ENCODE measurements at places on chromosomes 7 and 10.

GRCh38 chr7:112400141-112400540 lies 50.1 kb upstream of the IFRD1 start:
- no peak for DNase-seq

GRCh38 chr10:69056536-69057260 lies 31.2 kb upstream of the SRGN start:
- DNase-seq: no peak

DNA sequence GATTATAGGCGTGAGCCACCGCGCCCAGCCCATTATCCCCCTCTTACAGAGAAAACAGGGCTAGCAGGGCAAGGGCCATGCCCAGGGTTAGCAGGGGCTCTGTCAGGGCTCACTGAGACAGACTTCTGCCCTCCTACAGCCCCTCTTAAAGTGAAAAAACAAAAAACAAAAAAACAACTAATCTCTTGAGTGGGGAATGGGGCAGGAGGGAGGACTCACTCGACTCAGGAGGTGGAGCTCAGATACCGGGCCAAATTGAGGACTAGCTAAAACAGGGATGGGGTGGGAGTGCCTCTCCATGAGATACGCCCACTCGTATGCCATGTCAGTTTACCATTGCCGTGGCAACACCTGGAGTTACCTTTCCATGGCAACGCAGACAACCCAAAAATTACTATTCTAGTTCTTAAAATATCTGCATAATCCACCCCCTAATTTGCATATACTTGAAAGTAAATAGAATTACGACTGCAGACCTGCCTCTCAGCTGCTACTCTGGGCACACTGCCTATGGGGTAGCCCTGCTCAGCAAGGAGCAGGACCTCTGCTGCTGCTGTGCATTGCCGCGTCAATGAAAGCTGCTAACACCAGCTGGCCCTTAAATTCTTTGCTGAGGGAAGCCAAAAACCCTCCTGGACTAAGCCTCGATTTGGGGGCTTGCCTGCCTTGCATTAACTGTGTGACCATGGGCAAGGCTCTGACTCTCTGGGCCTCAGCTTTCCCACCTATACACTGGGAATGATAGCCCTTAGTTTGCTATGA lies 13.4 kb downstream of the SSC4D start:
- no peak for DNase-seq

GRCh38 chr10:125396676-125397075 lies 236.3 kb upstream of the CTBP2 start:
- DNase-seq: no peak

DNA sequence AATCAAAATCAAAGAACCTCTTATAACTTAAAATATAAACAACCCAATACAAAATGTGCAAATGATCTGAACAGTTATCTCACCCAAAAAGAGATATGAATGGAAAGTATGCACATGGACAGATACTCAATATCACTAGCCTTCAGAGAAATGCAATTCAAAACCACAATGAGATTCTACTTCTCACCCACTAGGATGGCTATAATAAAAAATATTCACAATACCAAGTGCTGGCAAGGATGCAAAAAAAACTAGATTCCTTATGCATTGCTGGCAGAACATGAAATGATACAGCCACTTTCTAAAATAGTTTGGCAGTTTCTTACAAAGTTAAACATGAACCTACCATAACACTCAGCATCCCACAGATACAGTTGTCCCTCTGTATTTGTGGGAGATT lies 130.1 kb upstream of the LRRN3 start:
- no peak for DNase-seq
